ENCODE measurements at places on chromosomes 3 and 15.
A peak's percentile ranks its signal among the peaks of the same experiment; 100 is the strongest.

DNA sequence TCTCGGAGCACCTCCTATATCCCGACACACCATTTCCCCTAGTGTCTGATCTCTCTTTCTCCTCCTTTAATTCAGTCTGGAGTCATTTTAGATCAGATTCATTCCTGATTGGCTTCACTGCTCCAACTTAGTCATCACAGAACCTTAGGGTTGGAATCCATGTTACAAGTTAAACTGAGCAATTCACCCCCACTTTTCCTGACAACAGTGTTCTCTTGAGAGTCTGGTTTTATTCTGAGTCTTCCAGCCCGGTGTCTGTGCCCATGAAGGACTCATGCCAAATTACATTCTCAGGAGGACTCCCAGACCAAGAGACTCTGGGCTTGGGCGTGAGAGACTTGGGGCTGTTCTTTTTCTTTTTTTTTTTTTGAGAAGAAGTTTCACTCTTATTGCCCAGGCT lies 57.5 kb downstream of the LPP start:
- DNase-seq, result no peak

- DNase-seq, result no peak
Observed at GRCh38 chr3:194251891-194252560, 99.1 kb downstream of the CPN2 start.

GRCh38 chr3:50358355-50358910 lies 888 bp downstream of the TMEM115 start:
- no peak for DNase-seq

- DNase-seq, result no peak
Observed at GRCh38 chr3:124295362-124295761, 303.4 kb upstream of the ROPN1 start.

DNA sequence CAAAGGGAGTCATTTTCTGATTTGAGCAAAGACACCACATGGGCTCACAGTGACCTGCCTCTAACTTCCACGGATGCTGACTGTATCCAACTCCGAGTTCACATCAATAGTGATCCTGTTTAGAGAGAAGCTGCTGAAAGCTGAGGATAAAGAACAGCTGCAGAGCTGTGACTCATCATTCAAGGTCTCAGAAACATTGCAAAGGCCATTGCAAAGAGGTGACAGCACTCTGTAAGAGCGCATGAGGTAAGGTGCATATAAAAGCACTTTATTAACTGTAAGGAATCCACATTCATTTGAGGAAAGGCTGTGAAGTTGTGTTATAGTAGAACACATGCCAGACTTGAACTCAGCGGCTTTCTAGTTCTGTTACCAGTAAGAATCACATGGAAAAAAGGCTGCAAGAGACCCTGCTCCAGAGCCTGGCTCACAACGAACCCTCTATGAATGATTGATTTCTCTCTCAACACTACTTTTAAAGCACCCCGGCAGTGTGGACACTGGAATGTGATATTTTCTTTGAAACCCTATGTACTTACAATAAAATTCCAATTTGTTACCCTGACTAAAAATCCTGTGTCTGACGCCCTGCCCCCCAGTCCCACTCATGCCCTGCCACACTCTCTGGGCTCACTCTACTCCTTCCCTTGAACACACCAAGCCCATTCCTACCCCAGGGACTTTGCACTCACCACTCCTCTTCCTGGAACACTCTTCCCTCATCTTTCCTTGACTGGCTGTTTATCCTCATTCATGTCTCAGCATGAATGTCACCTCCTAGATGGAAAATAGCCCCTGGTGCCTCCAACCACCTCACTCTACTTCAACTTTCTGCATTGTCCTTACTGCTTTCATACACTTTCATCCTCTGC lies 111.2 kb downstream of the LSM3 start:
- DNase-seq, result peak; percentile 68

GRCh38 chr15:85289677-85290365 lies 90.6 kb upstream of the AKAP13 start:
- DNase-seq, result no peak

DNA sequence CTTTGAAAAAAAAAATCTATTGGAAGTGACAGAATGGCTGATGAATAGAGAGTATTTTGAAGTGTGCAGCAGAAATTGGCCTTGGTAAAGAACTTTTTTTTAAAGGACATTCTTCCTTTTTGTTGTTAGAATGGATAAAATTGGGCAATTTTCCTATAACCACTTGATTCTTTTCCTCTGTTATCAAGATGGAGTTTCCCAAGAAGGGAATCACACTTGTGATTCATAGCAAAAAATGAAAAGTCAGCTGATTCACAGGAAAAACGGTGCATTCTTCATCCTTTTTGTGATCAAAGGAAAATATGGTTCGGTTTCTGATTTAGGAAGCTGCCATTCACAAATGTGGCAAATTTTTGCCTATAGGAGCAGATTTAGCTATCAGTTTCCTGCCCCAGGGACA lies 486.8 kb downstream of the GBE1 start:
- DNase-seq, result no peak

- DNase-seq, result no peak
Observed at GRCh38 chr15:87653646-87654045, 602.9 kb downstream of the NTRK3 start.

DNA sequence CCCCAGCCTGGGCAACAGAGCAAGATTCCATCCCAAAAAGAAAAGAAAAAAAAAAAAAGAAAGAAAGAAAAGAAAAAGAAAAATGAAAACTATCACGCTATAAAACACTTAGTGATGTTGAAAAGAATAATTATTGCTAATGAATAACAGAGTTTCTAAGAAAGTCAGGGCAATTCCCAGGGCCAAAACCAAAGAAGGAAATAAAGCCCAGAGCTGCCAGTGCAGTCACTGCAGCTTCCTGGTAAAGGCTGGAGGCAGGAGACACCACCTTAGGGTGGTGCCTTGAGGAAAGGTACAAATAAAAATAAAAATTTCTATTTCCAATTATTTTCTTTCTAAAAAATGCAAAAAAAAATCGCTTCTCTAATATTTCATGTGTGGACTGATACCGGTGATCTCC lies 19.7 kb upstream of the UACA start:
- DNase-seq, result no peak

GRCh38 chr15:58474741-58475323 lies 43.0 kb downstream of the LIPC start:
- no peak for DNase-seq

DNA sequence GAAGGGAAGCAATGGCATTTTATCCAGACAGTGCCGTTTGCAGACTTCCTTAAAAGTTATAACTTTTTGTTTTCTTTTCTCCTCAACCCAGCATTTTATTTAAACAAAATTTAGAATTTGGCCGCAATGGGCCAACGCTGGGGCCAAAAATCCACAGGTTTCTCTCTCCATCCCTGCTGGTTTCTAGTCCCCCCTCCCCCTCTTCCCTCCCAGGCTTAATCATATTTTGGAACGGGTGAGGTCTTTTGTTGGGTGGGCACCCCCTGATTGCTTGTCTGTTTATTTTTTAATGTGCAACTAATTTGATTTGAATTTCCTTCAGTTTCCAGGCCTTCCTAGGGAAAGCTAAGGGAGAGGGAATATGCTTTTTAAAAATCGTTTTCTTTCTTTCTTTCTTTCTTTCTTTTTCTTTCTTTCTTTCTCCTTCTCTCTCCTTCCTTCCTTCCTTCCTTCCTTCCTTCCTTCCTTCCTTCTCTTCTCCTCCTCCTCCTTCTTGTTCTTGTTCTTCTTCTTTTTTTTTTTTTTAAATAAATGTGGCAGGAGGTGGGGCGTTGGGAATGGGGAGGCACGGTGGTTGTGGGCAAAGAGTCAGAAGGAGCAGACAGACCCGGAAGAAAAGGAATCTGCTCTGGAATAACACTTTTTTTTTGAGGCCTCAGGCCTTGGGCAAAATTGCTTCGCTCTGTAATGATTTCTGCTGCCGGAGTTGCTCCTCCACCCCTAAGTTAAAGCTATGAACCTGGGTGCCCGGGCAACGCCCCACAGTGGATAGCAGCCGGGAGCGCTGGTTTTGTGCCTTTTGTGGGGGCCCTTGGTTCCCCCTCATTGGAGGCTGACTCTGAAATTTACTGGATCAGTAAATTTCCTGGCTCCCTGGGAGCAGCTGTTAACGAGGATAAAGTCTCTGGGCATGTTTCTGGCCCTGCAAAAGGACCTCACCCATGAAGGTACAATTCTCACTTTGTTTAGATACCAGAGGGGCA lies 1.9 kb downstream of the FNDC3B start:
- no peak for DNase-seq

- DNase-seq, result no peak
Observed at GRCh38 chr3:83034806-83035703, 1273.6 kb upstream of the GBE1 start.

DNA sequence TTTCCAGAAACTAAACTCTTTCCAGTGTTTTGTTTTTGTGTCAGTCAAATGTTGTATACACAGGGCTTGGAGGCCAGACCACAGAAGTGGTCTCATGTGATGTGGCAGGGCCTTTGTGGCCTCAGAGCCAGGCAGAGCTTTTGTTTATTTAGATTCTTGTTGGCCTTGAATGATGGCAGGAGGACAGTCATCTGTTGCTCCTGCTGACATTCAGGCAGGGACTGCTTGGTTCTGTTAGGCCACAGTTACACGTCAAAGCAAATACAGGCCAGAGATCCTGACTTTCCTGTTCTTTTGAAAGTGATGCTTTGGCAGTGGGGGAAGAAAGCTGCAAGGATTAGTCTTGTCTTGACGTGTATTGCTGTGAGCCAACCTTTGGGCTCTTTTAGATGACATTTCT lies 325.1 kb downstream of the CACNA2D3 start:
- DNase-seq, result no peak

DNA sequence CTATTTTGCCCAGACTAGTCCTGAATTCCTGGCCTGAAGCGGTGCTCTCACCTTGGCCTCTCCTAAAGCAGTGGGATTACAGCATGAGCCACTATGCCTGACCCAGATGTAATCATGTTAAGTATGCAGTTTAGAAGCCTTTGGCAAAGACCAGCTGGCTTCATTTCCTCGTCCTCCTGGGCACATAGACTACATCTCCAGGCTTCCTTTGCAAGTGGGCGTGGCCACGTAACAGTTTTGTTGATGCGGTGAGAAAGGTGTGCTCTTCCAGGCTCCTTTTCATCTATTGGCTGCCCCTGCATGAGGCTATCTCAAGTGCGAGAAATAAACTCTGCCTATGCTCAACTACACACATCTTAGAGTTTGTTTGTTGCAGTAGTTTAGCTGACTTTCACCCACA lies 13.0 kb downstream of the SV2B start:
- no peak for DNase-seq

GRCh38 chr15:76565366-76565765 lies 228.8 kb downstream of the ISL2 start:
- DNase-seq, result no peak

DNA sequence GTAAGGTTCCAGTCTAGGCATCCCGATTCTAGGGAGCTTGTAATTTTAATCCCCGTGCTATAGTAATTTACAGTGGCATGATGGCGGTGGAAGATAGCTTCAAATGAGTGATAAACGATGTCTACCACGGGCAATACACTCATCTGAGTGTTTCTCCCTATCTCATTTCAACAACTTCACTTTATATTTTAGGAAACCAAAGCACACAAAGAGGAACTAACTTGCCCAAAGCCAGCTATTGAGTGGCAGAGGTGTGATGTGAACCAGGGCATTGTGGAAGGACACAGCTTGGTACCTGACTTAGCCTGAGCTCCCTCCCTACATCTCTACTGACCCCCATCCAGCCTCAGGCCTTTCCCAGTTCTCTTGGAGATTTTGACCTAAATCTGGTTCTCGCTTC lies 16.9 kb upstream of the FILIP1L start:
- DNase-seq, result no peak

- DNase-seq, result no peak
Observed at GRCh38 chr15:63367390-63367789, 14.3 kb downstream of the CA12 start.

DNA sequence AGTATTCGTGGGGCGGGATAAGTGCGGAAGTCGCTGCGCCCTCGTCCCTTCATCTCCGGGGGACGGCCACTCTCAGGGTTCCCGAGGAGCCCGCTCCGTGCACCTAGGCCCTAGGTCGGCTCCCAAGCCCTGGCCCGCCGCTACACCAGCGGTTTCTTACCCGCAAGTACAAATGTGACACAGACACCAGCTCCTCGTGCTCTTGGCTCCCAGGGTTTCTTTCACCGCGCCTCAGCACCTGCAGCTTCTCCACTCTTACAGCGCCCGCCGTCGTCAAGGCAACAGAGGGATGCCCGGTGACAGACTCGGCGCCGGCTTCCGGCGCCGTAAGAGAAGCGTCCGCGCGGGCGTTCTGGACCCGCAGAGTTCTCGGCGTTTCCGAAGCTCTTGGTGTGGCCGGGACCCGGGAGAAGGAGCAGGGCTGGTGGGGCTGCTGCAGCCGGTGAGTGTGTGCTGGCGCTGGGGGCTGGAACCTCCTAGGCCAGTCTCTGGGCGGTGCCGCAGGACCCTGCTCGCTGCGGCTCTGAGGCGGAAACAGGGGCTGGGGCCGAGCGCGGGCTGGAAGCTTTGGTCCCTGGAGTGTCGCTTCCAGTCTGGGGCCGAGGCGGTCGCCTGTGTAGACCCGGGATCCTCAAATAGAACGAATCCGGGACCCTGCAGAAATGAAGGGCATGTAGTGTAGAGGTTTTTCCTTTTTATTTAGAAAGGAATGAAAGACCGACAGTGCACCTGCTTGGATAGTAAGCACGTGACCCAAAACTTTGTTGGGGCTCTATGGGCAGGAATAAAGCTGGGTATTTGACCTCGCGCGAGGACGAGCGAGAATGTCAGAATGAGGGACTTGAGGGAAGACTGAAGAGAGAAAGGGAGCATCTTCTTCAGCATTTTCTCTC lies 155.4 kb upstream of the GOLGA6L4 start:
- DNase-seq, result no peak

GRCh38 chr15:90889313-90889730 lies 5.0 kb downstream of the FES start:
- no peak for DNase-seq

DNA sequence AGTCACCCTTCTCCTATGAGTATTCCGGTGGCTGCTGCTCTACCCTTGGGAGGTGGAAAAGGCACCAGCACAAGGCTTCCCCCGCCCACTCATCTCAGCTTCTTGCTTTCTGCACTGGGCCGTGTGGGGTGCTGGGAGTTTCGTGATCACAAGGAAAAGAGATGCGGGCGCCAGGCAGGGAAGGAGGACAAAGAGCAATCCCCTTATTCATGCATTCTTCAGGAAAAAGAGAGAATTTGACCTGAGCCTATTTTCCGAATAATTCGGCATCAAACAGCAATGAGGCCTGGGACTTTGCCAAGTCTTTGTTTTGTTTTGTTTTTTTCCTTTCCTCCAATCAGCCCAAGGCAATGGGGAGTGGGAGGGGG lies 102.2 kb upstream of the LPP start:
- no peak for DNase-seq

DNA sequence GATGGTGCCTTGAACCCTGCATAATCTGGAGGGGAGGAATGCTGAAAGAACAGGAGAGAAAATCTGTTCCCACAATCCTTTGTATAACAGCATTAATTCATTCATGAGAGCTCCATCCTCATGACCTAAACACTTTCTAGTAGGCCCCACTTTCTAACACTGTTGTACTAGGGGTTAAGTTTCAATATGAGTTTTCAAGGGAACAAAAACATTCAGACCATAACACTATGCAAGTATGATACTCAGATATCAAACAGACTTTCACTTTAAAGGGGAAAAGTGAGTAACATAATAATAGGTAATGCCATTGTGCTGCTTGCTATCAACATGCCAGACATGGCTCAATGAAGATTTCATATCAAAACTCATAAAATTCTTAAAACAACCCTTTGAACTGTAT lies 32.4 kb upstream of the PLSCR2 start:
- no peak for DNase-seq

All from GM04503 (cell line).